Activated CD4-positive, alpha-beta T cell treated with anti-CD3 and anti-CD28 coated beads for 48 hours (primary cell): ENCODE measurements at places on chromosomes 7 and 10.

- no peak for DNase-seq
Observed at GRCh38 chr10:59908808-59909143, 2.4 kb upstream of the CCDC6 start.

DNA sequence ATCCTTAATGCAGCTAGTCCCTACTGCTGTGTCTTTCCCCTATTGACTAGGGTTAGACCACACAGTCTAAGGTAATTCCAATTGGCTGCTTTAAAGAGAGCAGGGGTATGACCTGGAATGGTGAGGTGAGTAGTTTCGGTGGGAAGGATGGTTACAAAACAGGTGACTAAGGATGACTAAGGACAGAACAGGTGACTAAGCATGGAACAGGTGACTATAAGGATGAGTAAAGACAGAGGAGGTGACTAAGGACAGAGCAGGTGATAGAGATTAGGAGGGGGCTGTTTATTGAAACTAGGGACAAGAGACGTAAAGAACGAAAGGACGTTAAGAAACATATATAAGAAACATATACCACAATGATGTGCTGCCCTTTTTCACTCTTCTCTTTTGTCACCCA lies 145.1 kb upstream of the TMEM106B start:
- no peak for DNase-seq

GRCh38 chr10:23557777-23558176 lies 118.9 kb downstream of the OTUD1 start:
- no peak for DNase-seq

DNA sequence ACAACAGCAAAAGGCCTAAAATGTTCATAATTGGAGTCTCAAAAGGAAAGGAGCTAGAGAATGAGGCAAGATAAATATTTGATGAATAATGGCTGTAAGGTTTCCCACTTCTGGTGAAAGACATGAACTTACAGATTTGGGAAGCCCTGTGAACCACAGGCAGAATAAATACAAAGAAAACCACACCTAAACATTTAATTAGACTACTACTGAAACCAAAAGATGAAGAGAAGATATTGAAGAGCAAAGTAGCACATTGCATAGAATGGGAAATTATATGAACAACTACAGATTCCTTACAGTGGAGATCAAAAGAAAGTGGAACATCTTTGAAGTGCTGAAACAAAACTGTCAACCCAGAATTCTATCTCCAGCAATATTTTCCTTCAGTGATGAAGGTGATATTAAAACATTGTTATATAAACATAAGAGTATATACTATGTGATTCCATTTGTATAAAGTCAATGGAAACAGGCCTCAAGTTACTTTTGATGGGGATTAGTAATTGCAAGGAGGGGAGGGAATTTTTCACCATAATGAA lies 191.3 kb upstream of the KAT6B start:
- DNase-seq, result no peak

DNA sequence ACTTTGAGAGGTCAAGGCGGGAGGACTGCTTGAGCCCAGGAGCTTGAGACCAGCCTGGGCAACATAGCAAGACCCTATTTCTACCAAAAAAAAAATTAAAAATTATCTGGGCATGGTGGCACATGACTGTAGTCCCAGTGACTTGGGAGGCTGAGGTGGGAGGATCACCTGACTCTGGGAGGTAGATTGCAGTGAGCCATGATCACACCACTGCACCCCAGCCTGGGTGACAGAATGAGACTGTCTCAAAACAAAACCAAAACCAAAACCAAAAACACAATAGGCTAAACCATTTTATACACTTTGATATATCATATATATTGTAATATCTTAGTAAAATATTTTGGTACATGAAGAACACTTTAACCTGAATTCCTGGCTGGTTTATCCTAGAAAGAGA lies 101.6 kb downstream of the RAPGEF5 start:
- peak; percentile 24 for DNase-seq

GRCh38 chr10:42997849-42998165 lies 79.1 kb upstream of the RET start:
- no peak for DNase-seq

GRCh38 chr10:50561266-50561665 lies 62.5 kb downstream of the SGMS1 start:
- no peak for DNase-seq

DNA sequence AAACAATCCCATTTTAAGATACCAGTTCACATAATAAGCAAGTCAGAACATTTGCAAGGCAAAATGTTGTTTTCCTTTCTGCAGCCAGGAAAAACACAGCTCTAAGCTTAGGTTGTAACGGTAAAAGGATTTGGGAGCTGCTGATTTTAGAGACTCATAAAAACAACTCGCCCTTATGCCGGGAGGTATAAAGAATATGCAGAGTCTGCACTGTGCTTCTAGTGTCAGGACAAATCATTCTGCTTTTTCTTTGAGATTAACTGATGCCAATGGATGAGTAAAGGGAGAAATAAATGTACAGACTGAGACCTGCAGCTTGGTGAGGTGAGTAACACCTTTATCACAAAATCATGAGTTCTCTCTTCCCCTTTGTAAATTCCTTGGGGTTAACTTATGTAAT lies 2.0 kb upstream of the SFR1 start:
- DNase-seq, result no peak

DNA sequence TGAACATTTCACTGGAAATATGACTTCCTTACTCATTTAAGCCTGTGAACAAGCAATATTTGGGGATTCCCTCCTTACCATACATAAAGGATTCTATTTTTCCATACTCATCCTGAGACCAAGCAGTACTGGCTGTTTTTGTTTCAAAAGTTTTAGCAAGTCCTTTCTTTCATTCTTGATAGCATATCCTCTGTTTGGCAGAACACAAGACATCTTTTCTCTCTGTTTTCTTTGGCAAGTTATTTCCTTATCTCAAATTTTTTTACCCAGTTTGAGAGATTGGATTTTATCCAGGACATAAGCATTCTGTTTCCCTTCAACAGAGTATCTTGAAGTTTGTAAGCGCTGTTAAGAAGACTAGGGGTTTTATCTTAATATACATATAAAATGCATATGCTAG lies 3.0 kb upstream of the WASL start:
- DNase-seq, result no peak

- no peak for DNase-seq
Observed at GRCh38 chr10:75852851-75853484, 421.5 kb downstream of the LRMDA start.

- no peak for DNase-seq
Observed at GRCh38 chr7:68334636-68335272, 1263.5 kb upstream of the AUTS2 start.

DNA sequence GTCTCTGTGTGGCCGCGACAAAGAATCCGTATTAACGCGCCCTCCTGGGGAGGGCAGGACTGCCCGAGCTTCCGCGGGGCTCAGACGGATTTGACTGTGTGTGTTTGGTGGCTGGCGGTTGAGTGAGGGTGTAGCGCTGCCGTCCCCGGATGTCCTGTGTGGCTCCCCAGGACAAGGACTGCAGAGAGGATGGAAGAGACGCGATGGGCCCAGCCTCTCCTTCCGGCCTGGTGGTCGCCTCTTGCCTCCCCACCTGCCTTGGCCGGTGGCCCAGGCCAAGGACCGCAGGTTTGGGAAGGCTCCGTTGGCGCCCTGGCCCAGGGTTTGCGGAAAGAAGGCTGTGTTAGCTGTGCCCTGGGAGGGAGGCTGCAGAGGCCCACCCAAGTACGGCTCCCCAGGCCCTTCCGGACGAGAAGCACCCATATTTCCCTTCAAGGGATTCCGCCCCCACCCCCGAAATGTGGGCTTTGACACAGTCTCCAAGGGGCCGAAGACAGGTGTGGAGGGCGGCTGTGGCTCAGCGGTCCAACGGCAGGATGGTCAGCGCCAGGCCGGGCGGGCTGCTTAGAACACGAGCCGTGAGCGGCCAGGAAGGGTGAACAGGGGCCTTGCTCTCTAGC lies 2.3 kb downstream of the UNCX start:
- DNase-seq, result no peak

- DNase-seq, result peak; percentile 30
Observed at GRCh38 chr10:58291538-58292174, 22.7 kb downstream of the CISD1 start.

GRCh38 chr7:25843467-25843866 lies 308.5 kb upstream of the NFE2L3 start:
- DNase-seq, result no peak

GRCh38 chr10:102777711-102778453 lies 34.1 kb downstream of the WBP1L start:
- DNase-seq, result no peak

GRCh38 chr10:25999295-25999981 lies 65.4 kb downstream of the MYO3A start:
- no peak for DNase-seq

DNA sequence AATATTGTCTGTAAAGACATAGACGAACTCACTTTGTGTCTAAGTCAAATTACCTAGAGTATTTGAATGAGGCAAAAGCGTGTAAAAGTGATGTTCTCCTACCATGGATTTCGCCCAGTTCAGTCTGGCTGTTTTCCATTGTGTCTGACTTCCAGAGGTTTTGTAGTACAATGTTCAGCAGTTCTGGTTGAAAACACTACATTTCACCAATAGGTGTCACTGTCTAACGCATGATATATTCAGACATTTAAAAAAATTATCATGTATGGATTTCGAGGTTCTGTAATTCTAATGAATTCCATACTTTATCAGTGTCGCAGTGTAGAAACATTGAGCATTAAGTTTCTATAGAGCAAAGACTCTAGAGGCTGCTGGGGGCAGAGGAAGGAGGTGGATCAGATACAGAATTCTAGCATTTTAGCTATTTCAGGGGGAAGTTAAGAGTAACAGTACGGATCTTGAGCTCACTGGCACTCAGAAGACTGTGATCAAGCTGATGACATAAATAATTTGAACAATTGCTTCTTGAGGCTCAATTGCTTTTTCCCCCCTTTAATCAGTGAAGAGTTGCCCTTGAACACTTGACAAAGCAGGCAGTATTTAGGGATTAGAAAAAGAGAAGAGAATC lies 196.9 kb upstream of the RHOBTB1 start:
- no peak for DNase-seq

DNA sequence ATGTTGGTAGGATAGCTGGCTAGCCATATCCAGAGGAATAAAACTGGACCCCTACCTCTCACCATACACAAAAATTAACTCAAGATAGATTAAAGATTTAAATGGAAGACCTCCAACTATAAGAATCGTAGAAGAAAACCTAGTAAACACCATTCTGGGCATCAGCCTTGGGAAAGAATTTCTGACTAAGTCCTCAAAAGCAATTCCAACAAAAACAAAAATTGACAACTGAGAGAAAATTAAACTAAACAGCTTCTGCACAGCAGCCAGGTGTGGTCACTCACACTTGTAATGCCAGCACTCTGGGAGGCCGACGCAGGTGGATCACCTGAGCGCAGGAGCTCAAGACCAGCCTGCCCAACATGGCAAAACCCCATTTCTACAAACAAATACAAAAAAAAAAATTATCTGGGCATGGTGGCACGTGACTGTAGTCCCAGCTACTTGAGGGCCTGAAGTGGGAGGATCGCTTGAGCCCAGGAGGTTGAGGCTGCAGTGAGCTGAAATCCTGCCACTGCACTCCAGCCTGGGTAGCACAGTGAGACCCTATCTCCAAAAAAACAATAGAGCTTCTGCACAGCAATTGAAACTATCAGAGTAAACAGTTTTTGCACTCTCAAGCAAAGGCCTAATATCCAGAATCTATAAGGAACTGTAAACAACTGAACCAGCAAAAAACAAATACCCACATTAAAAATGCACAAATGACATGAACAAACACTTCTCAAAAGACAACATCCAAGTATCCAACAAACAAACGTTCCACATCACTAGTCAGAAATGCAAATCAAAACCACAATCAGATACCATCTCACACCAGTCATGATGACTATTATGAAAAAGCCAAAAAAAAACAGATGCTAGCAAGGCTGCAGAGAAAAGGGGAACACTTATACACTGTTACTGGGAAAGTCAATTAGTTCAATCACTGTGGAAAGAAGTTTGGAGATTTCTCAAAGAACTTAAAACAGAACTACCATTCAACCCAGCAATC lies 4.8 kb downstream of the CRPPA start:
- DNase-seq, result no peak

DNA sequence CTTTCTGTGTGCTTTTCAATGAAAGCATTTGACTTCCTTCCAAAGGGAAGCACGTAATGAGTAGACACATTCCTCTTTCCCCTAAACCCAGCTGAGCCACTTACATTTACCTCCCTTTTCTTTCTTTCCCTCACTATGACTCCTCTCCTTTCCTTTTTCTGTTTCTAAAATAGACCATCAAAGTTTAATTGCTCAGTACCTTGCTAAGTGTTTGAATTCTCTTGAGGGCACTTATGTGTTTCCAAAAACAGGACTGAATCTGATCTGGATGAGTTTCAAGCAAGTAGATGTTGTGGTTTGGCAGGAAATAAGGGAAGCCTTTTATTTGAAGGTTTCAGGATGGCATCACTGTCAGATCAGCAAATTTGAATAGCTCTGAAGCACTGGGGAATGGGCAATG lies 396.2 kb downstream of the REEP3 start:
- no peak for DNase-seq

DNA sequence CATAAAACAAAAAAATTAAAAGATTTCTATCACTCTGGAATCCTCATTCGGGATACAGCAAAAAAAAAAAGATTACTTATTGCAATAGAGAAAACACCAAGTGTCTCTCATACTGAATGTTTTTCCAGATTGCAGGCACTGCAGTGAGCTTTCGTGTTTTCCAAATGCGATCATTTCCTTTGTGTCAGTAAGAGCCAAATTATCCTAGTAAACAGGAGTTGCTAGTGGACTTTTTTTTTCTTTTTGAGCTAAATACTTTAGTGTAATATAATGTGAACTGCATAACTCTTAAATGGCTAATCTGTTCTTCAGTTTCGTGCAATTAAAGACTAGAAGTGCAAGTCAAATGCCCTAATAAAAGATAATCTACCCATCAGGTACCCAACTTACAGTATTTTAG lies 44.4 kb upstream of the TOMM7 start:
- no peak for DNase-seq
